ENCODE measurements at places on chromosomes 6 and 20.

- no peak for DNase-seq
Observed at GRCh38 chr6:109939654-109940053, 38.5 kb upstream of the GPR6 start.

GRCh38 chr20:15760001-15760621, 813.1 kb downstream of the KIF16B start:
- no peak for DNase-seq

DNA sequence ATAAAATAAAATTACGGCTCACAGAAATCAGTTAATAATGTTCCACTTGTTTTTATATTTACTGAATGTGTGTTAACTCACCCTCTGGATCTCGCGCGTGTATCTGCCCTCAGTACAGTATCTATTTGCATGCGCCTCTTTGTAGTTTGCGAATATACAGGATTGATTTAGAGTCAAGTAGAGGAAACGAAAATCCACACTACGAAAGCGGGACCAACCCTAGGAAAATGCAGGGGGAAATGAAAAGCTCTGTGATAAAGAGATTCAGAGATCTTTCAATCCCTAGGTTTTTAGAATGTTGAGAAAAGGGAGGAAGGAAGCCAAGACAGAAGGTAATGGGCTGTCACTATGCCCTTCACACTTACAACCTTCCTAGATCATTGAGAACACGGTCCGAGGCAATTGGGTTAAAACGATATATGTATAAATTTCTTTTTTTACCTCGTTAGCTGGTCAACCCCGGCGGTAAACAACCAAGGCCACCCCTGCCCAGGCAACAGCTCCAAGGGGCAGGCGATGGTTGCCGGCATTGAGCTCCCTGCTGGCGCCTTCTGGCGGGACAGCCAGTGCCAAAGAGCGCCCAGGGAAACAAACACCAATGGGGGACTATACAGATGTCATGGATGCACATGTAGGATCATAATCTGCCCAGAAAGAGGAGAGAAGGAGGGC, 792 bp upstream of the FUT9 start:
- no peak for DNase-seq

GRCh38 chr6:37693079-37693478, 4.6 kb downstream of the MDGA1 start:
- no peak for DNase-seq

- no peak for DNase-seq
Observed at GRCh38 chr6:122789182-122790027, at the start of gene SMPDL3A. Gene SMPDL3A (plus strand): TSS chr6:122789258. CDS start chr6:122789347, 89 bp downstream.

- DNase-seq, result no peak
Observed at GRCh38 chr20:60976913-60977312, 275.1 kb upstream of the CDH4 start.

Measured in effector CD4-positive, alpha-beta T cell (primary cell).